ENCODE measurements at places on chromosomes 4 and X.

DNA sequence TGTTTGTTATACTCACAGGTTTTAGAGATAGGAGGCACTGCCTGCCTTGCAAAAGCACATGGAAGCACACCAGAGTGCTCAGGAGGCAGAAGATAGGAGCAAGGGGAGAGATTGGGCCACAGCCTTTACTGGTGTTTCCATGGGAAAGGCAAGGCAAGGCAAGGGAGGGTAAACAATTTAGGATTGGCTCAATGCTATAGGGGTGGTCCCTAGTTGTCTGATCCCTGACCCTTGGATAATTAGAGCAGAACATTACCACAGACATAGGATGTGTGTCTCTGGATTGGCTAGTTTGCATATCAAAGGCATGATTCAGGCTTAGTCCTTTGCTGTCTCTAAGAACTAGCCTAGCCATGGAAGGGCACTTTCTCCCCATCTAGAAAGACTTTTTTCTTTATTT lies 36.1 kb downstream of the GRXCR1 start:
- no peak for DNase-seq

DNA sequence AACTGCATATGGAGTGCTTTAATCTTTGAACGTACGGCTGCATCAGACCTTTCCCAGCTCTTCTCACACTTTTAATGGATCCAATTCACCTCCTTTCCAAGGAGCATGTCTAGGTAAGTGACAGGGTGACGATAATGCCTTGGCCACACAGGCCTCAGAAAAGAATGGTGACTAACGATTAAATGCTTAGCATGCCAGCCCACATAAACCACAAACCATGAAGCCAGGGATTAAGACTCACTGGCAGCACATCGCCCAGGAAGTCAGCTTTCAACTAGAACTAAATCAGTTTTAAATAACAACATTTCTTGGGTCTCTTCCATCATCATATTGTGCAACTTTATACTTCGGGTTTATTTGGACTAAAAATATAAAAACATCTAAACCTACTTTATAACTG lies 28.7 kb downstream of the INPP4B start:
- peak; percentile 21 for DNase-seq

GRCh38 chr4:37562592-37562991 lies 123.6 kb downstream of the RELL1 start:
- DNase-seq: no peak

DNA sequence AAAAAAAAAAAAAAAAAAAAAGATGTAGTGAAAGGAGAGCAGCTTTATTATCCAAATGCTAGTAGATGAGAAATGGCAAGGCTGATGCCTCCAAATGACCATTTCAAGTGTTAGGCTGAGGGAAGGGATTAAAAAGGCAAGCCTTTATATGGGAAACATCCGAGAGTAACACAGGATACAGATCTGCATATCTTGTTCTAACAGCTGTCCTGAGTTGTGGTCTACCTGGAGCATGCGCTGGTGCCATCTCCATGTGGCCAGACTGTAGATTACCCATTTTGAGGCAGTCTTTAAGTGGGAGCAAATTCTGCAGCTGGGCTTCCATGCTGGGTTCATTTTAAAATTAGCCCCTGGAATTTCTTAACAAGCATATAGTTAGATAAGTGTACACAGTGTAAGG lies 26.0 kb upstream of the ELF2 start:
- DNase-seq: no peak

GRCh38 chr4:176134670-176135069 lies 60.7 kb downstream of the SPATA4 start:
- no peak for DNase-seq
